ENCODE measurements at places on chromosomes 2 and 18.
A peak's percentile ranks its signal among the peaks of the same experiment; 100 is the strongest.

DNA sequence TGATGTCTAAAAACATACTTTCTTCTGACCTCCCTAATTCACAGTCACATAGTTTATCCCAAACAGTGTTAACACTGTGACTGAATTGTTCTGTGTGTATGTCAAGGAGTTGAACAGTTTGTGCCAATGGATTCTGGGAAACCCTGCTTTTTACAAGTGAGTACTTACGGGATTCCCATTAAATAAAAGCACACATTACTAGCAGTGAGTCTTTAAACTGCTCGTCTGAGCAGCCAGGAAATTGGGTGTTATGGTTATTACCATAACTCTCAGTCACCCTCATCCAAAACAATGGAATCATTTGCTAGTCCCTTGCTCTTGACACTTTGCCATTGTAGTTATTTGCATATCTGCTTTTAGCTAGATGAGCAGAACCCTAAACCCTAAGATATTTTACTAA is 209.1 kb downstream of the ZNF385B start:
- DNase-seq: no peak

- DNase-seq: no peak
Observed at GRCh38 chr2:159792599-159792998, 5.4 kb downstream of the CD302 start.

GRCh38 chr2:102057502-102058292 is 65.9 kb downstream of the IL1R2 start:
- DNase-seq: no peak

DNA sequence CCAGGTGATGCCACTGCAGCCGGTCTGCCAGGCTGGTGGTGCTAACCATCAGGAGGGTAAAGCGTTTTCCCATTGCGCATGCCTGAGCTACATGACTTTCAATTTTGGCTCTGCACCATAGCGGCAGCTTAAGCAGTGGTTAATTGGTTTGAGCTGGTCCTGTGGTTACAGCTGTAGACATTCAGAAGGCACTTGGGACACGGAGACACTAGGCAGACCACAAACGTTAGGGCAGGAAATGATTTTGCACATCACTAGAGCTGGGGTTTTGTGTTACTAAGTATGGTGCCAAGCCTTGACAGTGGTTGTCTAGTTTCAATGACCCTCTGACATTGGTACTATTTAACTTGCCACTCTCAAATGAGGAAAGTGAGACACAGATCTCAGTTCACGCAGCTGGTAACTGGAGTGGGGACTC is 28.9 kb upstream of the CNOT11 start:
- peak; percentile 10 for DNase-seq

DNA sequence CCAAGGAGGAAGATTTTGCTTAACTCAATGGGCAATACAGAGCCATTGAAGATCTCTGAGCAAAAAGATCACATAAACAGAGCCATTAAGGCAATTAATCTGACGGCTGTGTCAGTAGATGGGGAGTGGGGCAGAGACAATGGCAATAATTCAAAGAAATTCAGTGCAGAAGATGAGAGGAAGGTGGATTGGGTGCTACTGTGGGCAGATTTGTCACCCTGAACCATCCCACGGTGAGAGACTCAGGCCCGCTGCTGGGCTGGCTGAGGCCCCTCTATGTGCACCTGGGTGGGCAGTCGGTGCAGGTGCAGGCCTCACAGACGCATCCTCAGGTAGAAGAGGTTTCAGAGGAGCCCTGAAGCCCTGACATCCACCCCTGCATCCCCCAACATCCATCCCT is 458.6 kb downstream of the EIPR1 start:
- DNase-seq: no peak

- DNase-seq: no peak
Observed at GRCh38 chr18:44837482-44838180, 156.9 kb downstream of the SETBP1 start.

- DNase-seq: no peak
Observed at GRCh38 chr2:44188696-44189095, 20.0 kb downstream of the PPM1B start.

DNA sequence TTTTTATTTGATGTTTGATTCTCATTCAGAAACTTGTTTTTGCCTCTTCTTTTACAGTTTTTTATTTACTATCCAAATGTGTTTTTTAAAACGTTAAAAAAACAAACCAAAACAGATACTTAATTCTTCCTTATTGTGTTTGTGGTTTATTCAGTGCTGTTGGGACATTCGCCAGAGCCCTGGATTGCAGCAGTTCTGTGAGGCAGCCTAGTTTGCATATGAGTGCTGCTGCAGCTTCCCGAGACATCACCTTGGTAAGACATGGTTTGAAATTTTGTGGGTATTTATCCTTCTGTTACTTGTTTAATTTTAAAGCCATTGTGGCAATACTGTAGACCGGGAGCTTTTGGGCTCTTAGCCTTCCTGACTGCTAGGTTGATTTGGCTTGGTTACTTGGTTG is 91.2 kb downstream of the MTA3 start:
- no peak for DNase-seq

DNA sequence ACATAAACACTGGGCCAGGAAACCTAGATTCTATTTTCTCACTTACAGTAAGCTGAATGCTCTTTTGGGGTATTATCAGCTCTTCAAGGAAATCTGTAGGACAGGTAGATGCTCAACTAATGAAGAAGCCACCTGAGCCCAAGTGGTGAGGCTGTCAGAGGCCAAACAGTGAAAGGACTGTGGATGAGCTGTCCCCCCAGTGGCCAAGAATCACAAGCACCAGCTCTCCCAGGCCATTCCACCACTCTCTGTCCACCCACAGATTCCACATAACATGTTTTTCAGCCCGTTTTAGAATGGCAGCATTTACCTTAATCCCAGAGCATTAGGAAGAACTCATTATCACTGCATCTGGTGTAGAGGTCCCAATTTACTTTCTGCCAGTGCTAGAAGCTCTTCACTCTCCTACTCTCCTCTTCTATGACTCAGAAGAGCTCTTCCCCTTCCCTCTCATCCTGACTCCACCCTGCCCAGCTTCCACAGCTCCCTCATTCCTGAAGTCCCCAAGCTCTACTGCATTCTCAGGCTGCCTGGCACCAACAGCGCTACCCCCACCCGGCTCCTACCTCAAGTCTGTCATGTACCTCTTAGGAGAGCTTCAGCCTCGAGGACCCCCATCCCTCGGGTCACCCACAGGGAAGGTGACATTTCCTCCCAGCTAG is 43.8 kb upstream of the GORASP2 start:
- DNase-seq: no peak

DNA sequence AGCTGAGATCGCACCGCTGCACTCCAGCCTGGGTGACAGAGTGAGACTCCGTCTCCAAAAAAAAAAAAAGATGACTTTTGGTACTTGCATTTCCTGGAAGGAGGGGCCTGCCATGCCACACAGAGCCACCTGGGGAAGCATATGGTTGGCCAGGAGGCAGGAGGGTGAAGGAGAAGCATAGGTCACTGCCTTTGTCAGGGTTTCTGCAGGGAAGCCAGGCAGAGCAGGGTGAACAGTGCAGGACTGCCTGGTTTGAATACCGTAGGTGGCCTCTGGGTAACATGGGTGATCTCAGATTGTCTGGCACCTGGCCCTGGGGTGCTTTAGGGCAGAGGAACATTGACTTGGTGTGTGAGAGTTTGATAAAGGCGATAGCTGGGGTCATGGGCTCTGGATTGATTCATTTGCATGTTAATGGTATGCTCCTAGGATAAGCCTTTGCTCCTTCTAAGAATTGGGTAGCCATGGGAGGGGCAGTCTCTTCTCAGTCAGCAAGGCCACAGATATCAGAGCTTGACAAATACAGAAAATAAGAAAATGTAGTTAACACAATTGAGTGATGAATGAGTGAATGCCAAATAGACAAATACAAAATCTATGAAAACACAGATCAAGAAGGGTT is 124.0 kb upstream of the SEC11C start:
- no peak for DNase-seq

DNA sequence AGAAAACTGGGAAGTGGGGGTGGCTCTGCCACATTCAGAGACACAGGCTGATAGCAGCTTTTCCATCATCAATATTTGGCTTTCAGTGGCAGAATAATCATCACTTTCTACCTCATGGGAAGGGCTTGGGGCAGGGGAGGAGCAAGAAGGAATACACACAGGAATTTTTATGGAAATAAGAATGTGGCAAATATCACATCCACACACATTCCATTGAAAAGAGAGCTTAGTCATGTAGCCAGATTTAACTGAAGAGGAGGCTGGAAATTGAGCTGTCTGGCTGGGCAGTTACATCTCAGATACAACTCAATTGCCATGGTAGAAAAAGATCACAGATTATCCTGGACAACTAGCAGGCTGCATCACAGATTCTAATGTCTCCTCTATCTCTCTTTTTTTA is 1474.0 kb upstream of the ACVR2A start:
- no peak for DNase-seq

DNA sequence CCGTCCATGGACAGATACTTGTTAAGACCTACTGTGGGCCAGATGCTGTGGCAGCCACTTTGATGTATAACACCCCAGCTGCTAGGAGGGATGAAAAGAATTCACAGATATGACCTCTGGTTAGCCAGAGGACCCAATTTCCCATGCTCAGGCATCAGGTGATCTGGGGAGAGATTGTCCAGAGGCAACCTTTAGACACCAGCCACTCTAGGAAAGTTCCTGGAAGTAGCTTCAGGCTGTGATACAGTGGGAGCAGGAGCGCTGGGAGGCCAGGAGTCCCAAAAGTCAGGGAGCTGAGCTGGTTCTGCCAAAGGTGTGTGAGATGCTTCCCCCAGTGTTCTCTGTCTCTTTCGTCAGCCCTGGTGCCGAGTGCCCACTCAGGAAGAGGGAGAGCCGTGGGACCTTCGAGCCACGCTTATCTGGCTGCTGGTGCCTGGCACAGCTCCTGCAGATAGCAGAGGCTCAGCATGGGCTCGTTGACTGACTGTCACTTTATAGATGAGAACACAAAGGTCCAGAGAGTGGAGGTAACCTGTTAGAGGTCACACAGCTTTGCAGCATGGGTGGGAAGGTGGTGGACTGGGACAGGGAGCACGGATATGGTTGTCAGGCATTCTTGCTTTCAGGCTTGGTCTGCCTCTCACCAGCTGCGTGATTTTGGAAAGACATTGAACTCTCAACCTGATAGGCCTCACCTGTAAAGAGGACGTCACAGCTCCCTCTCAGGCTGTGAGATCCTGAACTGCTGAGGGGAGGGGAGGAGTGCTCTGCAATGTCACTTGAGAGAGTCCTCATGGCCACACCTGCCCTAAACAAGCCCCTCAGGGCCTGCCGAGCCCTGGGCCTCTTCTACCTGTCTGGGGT is 7.8 kb upstream of the RALB start:
- no peak for DNase-seq

DNA sequence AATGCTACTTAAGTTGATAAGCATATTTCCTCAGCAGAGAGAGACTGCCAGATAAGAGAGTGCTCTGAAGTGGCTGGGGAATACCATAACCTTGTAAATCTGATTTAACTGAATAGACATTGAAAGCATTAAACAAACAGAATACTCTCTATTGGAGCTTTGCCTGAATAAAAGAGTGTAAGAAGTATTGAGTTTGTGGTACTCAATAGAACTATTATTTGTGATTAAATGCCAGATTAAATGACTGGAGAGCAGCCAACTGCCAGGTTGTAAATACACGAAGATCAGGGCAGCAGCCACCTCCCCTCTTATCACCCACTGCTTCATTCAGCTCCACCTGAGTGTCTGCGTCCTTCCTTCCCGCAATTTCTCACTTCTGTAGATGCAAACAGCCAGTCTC is 373.6 kb downstream of the DCDC2C start:
- DNase-seq: no peak

DNA sequence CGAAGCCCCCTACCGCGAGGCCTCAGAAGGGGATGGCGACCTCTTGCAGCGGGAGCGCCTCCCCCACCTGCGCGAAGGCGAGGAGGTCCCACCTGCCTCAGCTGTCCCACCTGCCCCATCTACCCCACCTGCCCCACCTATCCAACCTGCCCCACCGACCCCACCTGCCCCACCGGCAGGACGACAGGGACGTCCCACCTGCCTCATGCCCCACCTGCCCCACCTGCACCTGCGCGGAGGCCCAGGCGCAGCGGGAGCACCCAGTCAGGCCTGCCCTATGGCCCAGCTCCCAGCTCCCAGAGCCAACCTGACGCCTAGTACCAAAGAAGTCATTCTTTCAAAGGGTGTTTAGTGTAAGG is 489.1 kb upstream of the SMIM21 start:
- no peak for DNase-seq

GRCh38 chr2:48531141-48531648 is 1.2 kb downstream of the STON1 start:
- no peak for DNase-seq

GRCh38 chr2:129408570-129408969 is 570.9 kb upstream of the RAB6C start:
- DNase-seq: no peak

DNA sequence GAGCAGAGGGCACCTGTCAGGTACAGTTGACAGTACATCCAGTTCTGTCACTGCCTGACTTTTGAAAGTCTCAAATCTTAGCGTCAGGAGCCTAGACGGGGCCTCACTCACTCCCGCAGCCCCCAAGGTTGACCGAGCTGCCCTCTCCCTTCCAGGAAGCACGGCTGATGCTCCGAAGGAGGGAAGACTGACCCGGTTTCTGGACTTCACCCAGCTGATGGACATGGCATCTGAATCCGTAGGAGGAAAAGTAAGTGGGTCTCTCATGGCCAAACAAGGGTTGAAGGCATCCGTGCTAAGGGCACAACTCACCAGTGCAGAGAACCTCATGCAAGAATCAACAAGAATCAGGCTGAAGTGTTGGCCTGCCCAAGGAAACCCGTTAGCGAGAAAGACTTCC is 12.9 kb downstream of the ALLC start:
- no peak for DNase-seq

GRCh38 chr2:181305301-181306123 is 151.7 kb upstream of the ITGA4 start:
- DNase-seq: no peak

GRCh38 chr2:162243294-162243693 is at the start of gene FAP:
FAP (minus strand) TSS chr2:162243445; CDS start chr2:162243327, 118 bp downstream.
- DNase-seq: no peak

GRCh38 chr2:71949537-71949798 is 198.2 kb downstream of the CYP26B1 start:
- no peak for DNase-seq

GRCh38 chr2:103789381-103790095 is 1027.7 kb downstream of the TMEM182 start:
- DNase-seq: no peak

DNA sequence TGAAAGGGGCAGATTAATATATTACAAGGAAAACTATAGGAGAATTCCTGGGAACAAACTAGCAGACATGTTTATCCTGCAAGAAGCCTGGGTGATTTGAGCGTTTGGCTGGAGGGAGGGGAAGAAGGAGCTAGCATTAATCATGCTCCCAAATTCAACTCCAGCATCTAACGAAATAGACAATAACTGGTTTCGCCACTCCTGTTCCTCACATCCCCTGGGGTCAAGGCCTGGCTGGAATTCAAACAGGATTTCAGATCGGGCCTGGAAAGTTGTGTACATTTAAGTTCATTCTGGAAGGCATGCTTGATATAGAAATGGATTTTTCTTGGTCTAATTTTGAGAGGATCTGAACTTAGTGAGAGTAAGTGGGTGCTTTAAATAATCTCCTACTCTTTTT is 126.1 kb upstream of the CTAGE1 start:
- DNase-seq: no peak

DNA sequence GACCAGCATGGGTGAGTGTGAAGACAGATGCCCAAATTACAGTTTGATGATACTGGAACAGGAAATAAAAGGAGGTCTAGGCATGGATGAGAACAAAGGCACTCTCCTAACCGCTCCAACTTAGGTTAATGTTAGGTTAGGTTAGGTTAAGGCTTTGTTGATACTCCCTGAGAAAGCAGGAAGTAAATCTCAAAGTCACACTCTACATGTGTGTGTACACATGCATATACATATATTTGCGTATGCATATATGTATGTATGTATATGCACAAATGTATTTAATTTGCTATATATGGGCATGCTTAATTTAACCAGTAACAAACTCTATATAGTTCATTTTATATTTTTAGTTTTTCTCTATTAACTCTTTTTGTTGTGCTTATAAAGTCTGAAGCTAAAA is 139.3 kb downstream of the UPP2 start:
- DNase-seq: no peak
